ENCODE measurements at places on chromosomes 6 and 20. TPM values are rescaled to one million over a fixed set of nuclear protein-coding genes. Genes with fewer than 3 reads are reported as not detected.
A peak's percentile ranks its signal among the peaks of the same experiment; 100 is the strongest.

DNA sequence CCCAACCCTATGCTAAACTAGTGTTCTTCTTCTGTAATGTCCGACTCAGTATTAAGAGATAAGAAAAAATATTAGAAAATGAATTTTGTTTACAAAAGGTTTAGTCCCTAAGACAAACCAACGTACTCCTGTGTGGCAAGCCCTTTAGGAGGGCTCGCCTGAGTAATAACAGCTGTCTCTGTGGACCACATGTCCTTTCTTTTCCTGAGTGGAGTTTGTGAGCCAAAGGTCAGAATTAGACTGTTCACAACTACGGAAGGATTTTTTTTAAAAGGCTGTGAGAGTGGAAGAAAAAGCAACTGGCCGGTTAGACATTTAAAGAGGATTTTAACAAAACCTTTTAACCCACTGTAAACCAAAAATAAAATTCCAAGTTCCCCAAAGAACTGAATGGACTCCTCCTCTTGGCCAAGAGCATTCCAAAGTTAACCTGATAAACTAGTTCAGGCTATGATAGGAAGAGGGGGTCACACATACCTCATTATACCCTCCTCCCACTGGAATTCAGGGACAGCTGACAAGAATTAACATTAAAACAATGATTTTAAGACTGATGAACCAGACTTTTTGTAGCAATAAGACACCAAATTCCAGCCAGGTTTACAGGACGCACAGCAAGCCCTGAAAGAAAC is 43.5 kb downstream of the FAM184A start:
- no peak for DNase-seq

OXT gene
- polyA plus RNA-seq, result not detected

- DNase-seq, result peak; percentile 52
Observed at GRCh38 chr20:10536531-10536930, 101.4 kb downstream of the SLX4IP start.

- DNase-seq, result no peak
Observed at GRCh38 chr6:90238496-90239266, 58.0 kb downstream of the BACH2 start.

GRCh38 chr6:33877982-33878535 is 74.3 kb upstream of the MLN start:
- DNase-seq, result no peak

GRCh38 chr6:36955671-36956445 is 1.3 kb downstream of the PI16 start:
- DNase-seq, result no peak

SRMS gene
- polyA plus RNA-seq, result not detected

DNA sequence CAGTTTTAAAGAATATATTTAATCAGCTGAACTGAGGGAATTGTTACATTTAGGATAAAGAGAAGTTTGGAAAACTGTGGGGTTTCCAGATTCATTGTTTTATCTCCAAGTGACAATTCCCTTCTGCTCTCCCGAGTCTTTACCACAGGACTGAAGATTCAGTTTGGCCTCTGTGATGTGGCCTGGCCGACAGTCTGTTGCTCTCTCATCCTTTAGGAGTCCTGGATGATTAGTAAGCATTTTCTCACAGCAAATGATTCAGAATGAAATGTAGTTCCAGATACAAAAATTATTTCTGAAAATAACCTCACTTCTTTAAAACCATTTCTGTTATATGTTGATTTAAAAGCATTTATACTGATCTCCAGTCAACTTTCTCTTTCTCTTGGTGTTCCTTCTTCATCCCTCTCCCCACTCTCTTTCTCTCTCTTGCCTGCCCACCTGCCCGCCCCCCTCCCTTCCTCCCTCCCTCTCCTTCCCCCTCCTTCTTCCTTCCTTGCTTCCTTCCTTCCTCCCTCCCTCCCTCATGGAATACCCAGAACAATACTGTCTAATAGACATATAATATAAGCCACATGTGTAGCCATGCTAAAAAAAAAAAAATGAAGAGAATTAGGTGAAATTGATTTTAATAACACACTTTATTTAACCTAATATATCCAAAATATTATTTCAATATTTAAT is 254.9 kb downstream of the PRL start:
- DNase-seq, result no peak

- no peak for DNase-seq
Observed at GRCh38 chr6:28638787-28639430, 113.2 kb downstream of the GPX5 start.

OR2J3 gene
- polyA plus RNA-seq, result not detected

DNA sequence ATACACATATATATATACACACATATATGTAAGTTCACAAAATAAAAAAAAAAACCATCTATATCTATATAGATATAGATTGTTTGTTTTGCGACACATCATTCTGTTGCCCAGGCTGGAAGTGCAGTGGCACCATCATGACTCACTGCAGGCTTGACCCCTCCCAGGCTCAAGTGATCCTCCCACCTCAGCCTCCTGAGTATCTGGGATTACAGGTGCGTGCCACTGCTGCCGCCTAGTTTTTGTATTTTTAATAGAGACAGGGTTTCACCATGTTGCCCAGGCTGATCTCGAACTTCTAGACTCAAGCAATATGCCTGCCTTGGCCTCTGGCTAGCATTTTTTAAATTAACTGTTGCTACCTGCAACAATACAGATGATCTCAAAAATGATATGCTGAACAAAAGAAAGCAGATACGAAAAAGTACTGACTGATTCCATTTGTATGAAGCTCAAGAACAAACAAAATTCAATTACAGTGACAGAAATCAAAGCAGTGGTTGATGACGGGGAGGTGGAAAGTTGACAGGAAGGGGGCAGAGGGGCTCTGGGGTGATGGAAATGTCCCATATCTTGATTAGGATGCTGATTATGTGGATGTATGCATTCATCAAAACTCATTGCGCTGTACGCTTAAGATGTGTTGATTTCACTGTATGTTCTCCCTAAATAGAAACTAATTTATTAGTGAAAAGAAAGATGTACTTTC is 49.6 kb downstream of the ATXN1 start:
- DNase-seq, result peak; percentile 86

DNA sequence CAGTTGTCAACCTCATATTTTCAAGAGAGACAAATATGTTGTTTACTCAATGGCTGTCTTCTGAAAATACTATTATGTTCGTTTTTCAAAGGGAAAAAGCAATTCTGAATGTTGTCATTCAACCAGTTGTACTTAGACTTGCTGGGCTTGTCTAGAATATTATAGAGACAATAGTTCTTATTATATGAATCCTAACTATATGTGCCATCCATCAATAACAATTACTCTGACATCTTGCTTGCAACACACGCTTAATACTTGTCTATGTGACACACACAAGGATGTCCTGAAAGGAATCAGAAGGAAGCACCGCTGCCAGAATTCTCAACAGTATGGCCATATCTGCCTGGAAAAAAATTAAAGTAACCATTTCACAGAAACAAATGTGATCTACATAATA is 283.3 kb upstream of the NRSN1 start:
- DNase-seq, result no peak

FOXS1 gene
- 3.4 TPM for polyA plus RNA-seq

LAMA2 gene
- 0.58 TPM for polyA plus RNA-seq

GLP1R gene
- polyA plus RNA-seq, result not detected

PRL gene
- polyA plus RNA-seq, result not detected

GRCh38 chr20:462199-462991 is at the start of gene TBC1D20:
TSS of gene TBC1D20 (minus strand) at chr20:462533. CDS start at chr20:462405, 128 bp downstream.
- DNase-seq, result peak; percentile 92

ZBTB2 gene
- polyA plus RNA-seq, result 12.0 TPM

- peak; percentile 85 for DNase-seq
Observed at GRCh38 chr6:113654396-113654795, 202.7 kb upstream of the MARCKS start.

RNF182 gene
- polyA plus RNA-seq, result 4.9 TPM

DNA sequence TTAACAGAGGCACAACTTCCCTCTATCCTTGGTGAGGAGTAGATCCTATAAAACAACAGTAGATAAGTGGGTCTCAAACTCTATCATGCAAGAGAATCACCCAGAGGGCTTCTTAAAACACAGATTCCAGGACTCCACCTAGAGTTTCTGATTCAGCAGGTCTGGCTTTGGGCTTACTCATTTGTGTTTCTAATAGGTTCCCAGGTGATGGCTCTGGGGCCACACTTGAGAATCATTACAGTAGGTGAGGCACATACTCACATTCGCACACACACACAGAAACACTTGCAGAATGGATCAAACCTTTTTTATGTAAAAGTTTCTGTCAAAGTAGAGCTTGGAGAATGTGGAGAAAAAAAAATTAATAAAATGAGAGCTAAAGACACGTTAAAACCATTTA is 52.4 kb downstream of the TMEM242 start:
- DNase-seq, result no peak

DNA sequence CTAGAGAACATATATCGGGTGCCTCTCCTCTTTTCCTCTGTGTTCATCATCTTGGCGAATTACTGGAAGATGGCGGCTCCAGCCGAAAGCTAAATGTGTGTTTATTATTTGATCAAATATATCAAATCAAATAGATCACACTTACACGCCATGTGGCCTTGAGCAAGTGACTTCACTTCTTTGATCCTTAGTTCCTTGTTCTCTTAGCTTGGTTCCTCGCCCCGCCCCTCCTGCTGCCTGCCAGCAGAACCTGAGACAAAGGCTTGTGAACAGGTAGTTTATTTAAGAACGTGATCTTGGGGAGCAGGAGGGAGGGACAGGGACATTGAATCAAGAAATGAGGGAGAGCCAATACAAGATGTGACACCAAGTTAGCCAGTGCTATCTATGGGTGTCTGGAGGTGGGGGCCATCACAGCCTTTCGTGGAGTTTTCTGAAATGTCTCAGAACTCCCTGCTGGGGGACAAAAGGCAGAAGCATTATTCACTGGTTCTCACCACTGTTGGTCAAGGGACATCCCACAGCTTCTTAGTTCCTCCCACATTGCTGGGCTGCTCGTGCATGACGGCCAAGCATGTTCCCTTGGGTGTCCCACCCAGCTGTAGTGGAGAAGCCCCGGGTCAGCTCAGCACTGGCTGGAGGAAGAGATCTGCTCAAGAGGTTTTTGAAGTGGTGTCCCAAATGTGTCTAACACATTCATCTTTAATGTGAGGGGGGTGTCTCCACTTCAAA is 44.9 kb upstream of the RNF24 start:
- no peak for DNase-seq

- DNase-seq, result no peak
Observed at GRCh38 chr6:137768935-137769334, 98.1 kb upstream of the TNFAIP3 start.

MCM8 gene
- 34.9 TPM for polyA plus RNA-seq

GRCh38 chr6:21331235-21331634 is 262.3 kb upstream of the SOX4 start:
- no peak for DNase-seq

- DNase-seq, result no peak
Observed at GRCh38 chr6:165566088-165566828, 96.8 kb downstream of the PDE10A start.

- DNase-seq, result no peak
Observed at GRCh38 chr20:47397652-47398301, 41.3 kb upstream of the ZMYND8 start.

Data from A549 (cell line).